NCI-H1092 treated with DMSO at 0.1 percent for 48 hours (cell line): ENCODE measurements at places on chromosomes 3 and 15.

- DNase-seq: no peak
Observed at GRCh38 chr3:57409471-57409870, 117.0 kb upstream of the ASB14 start.

- peak; percentile 77 for DNase-seq
Observed at GRCh38 chr3:173397161-173398110, at the start of gene NLGN1. NLGN1 (plus strand) TSS chr3:173397744.

GRCh38 chr15:89171136-89172072 is 50.0 kb downstream of the RLBP1 start:
- DNase-seq: peak; percentile 21

DNA sequence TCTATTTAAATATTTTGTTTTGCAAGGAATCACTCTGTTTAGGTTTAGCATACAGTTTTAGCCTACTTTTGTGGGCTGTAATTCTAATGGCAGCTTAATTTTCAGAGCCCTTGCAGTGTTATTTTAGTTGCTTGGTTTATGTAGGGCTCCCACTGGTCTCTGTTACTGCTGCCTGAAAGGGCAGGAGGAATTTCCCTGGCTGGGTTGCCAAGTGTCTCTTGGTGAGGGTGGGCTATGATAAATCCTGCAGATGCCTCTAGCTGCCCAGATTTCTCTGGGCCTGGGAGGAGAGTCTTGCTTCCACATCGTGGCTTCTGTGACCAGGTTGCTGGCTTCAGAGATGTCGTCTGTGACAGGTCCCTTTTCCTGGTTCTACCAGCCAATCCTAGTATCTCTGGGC is 36.2 kb downstream of the ILDR1 start:
- DNase-seq: no peak

GRCh38 chr3:115325539-115325938 is 178.5 kb upstream of the ZBTB20 start:
- no peak for DNase-seq

DNA sequence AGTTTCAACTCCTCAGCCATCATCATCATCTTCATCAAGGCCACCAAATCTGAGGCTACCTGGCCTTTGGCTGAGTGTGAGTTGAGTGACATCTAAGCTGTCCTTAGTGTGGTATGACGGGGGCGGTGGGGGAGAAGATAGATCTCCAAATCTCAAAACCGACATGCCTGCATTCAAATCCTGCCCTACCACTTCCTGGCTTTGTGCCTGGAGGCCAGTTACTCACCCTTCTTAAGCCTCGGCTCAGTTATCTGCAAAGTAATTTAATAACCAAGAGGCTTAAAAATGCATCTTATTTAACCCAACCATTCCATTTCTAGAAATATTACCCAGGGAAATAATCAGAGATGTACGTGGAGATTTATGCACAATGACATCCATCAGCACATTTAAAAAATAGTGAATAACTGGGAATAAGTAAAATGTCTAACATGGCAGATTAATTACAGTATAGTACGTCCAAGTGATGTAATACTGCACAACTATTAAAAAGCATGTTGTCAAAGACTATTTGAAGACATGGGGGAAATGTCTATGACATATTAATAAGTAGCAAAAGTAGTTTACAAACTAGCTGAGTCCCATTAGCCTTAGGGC is 167.4 kb downstream of the NTRK3 start:
- DNase-seq: no peak

DNA sequence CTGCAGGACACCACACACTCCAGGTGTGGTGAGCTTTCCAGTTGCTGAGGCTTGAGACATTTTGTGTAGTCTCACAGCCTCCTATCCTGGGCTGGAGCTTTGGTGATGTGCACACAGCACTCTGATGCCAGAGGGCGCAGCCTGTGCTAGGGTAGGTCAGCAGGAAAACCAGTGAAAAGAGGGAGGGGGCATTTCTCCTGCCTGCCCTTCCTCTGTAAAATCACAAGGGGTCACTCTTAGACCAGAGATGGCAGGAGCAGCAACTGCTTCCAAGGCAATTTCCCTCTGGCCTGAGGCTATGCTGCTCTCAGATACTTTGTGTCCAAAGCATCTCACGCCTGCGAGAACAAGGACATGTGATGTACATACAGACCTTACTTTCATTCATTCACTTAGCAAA is 16.5 kb upstream of the MUSTN1 start:
- peak; percentile 20 for DNase-seq

GRCh38 chr3:148759430-148759829 is 61.7 kb downstream of the AGTR1 start:
- no peak for DNase-seq

- no peak for DNase-seq
Observed at GRCh38 chr3:53613125-53613524, 118.7 kb downstream of the CACNA1D start.

GRCh38 chr3:133049491-133049890 is 11.3 kb downstream of the TMEM108 start:
- DNase-seq: no peak
